ENCODE measurements at places on chromosomes 5 and 9. TPM values are rescaled to one million over a fixed set of nuclear protein-coding genes. Genes with fewer than 3 reads are reported as not detected.
A peak's percentile ranks its signal among the peaks of the same experiment; 100 is the strongest.

The PCDHB5 gene
- 0.90 TPM for total RNA-seq

The ADAMTS19 gene
- total RNA-seq, result 0.17 TPM

The TMEM171 gene
- not detected for total RNA-seq

The CDKN2A gene
- not detected for total RNA-seq

The TUSC1 gene
- total RNA-seq, result 9.5 TPM

GRCh38 chr9:136700959-136701667 lies 11.3 kb upstream of the DIPK1B start:
- no peak for DNase-seq

GRCh38 chr5:139648205-139649081 lies at the start of gene CXXC5:
CXXC5 (plus strand) TSS chr5:139648349; CDS start chr5:139680524, 32,175 bp downstream.
- DNase-seq, result peak; percentile 72

- DNase-seq, result peak; percentile 73
Measured at GRCh38 chr5:5404381-5404780, 18.1 kb upstream of the ICE1 start.

GRCh38 chr5:172579403-172579990 lies 61.6 kb upstream of the NEURL1B start:
- no peak for DNase-seq

DNA sequence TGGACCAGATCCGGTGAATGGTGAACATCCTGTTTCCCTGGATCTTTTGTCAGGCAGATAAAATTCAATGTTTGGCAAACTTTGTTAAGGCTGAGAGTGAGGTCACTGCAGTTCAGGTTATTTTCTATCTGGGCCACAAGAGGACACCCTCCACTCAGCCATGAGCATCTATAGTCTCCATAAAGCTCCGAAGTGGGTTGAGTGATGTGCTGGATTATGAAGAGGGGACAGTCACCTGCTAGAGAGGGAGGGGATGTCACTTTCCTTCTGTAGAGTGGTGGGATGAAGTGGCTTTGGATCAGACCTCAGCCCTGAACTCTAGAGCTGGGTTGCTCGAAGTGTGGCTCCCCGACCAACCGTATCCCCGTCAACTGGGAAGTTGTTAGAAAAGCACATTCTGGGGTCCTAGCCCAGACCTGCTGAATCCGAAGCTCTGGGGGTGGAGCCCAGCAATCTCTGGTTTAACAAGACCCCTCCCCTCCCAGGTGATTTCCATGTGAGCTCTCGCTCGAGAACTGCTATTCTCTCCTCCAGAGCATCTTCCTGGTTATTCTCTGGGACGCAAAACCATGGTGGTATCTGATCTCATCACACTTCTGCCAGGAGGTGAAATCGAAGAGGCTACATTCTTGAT lies 31.8 kb upstream of the FGF1 start:
- peak; percentile 66 for DNase-seq

- DNase-seq, result no peak
Measured at GRCh38 chr5:683551-684481, 9.3 kb downstream of the TPPP start.
